NCI-H510A (cell line): ENCODE measurements at places on chromosomes 5 and 9.

DNA sequence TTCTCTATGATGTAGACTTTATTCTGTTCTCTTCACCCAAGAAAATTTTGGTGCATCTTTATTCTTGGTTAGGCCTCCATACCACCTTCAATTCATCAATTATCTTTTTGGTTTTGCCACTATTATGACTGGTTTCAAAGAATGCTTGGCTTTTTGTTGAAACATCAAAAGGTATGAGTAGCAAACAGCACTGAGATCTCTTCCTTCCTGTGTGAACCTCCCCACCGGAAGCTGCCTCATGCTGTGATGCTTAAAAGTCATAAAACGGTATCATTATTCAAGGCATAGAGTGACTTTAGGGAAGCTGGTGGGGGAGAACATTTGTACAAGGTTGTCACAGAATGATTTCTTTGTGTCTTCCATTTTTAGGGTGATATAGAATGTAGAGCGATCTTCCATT is 70.6 kb downstream of the IQGAP2 start:
- no peak for DNase-seq

DNA sequence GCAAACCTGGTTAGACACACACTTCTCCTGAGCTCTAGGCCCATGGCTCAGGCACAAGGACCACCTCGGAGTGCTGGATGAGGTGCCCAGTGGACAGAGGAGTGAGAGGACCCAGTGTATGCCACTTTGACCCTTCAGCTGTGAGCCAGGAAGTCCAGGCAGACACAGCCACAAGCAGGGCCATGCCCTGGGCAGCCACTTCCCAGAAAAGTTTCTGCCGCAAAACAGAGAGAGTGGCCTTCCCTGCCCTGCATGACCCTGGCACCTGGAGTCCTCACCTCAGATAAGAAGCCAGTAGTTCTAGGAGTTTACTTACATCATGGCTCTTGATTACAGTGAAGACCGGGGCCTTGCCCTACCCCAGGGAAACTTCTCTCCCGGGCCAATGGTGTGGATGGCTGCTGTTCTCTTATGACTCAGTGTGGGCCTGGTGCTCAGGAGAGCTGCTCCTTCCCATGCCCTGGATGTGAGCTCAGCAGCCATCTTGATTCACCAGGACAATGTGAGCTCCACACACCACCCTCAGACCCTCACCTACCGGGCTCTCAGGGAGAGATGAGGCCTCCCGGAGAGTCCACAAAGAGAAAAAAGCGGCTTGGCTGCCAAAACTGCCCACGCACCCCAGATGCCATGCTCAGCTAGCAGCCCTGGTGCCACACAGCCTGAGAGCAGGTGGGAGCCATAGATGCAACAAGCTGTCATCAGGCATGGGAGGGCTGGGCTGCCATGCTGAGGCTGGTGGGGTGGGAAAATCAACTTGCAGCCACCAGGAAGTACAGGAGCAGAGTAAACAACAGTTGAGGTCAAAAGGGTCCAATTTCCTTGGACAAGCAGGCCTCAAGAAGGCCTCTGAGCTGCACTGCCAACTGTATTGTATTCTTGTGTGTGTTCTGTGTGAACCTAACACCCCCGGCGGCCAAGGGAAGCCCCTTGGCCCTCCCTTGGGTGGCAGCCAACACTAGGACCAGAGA is 11.7 kb upstream of the IRF1 start:
- no peak for DNase-seq

- DNase-seq = no peak
Measured at GRCh38 chr9:129245276-129245675, 67.2 kb upstream of the IER5L start.

GRCh38 chr5:40735609-40736008 is 20.2 kb downstream of the TTC33 start:
- no peak for DNase-seq

GRCh38 chr5:158485047-158485446 is 614.7 kb downstream of the EBF1 start:
- no peak for DNase-seq

- no peak for DNase-seq
Measured at GRCh38 chr9:130171226-130172148, 717 bp upstream of the NCS1 start.

DNA sequence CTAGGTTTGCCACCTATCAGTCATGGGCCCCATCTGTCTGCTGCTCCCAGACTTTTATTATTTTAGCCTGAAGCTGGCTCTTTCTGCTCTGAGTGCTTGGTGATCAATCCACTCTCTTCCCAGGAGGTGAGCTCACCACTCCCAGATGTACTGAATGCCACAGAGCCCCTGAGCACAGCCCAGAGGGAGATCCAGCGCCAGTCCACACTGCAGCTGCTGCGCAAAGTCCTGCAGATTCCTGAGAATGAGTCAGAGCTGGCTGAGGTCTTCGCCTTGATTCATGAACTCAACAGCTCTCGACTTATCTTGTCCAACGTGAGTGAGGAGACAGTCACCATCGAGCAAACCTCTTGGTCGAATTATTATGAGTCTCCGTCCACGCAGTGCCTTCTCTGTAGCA is 36.0 kb downstream of the HMGXB3 start:
- DNase-seq = no peak

DNA sequence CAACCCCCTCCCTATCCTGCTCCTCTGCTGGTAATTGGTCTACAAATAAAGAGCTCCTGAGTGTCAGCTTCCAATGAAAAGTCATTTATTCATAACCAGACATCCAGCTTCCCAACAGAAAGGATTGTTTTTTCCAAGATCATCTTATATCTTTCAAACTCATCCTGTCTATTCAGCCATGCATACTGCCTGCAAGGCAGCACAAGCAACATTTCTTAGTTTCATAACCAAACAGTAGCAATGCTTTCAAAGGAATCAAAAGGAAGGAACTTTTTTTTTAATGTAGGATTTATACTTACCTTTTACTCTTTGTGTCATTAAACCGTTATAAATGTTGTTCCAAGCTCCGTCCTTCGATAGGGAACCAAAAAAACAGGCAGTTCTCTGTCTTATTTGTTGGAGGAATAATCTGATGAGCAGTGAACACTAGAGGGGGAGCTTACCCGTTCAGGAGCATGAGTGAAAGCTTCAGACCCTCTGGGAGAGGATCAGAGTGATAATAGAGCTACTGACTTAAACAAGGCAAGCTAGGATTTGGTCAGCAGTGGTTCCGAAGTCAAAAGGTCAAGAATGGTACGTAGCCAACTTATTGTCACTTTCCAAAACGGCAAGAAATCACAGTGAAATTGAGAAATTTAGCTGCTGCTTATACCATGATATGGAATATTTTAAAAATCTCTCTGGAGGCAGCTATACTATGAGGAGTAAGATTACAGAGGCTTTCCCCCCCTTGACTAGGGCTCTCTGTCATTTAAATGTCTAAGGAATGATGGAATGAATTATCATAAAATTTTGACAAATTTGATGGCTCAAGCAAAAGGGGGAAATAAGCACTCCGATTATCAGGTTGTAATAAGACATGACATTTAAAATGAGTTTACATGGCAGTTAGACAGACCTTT is 892.9 kb downstream of the NR2F1-AS1 start:
- DNase-seq = no peak

DNA sequence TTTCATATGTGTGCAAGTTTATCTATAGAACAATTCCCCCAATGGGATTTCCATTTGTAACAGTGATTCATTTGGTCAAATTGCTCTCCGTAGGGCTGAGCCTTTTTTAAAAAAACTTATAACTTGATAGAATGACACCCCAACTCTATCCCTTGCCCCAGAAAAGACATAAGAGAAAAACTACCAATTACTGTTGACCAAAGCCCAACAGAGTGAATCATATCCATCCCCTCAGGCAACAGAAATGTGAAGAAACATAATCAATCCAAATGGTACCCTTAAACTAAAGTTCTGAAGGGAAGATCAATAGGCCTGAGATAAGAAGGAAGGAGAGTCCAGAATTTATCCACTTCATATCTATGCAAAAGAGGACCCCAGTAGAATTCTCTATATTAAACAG is 17.8 kb downstream of the TICAM2 start:
- DNase-seq = no peak

DNA sequence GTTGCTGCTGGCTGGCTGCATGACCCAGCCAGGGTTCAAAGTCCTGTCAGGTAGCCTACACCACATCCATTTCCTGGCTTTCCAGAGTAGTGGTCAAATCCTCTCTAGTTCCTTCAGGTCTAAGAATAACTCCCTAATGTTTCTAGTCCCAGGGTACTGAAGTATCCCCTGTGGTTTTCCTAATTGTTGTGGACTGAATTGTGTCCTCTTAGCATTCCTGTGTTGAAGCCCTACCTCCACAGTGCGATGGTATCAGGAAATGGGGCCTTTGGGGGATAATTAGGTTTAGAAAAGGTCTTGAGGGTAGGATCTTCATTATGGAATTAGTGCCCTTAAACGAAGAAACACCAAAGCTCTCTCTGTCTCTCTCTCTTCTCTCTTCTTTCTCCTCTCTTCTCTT is 191.8 kb upstream of the CCNG1 start:
- no peak for DNase-seq

GRCh38 chr5:113194591-113194990 is 218.0 kb downstream of the DCP2 start:
- no peak for DNase-seq

GRCh38 chr9:109914280-109915027 is 134.5 kb downstream of the PALM2AKAP2 start:
- DNase-seq = no peak

- DNase-seq = no peak
Measured at GRCh38 chr9:16401701-16402100, 468.8 kb downstream of the BNC2 start.

DNA sequence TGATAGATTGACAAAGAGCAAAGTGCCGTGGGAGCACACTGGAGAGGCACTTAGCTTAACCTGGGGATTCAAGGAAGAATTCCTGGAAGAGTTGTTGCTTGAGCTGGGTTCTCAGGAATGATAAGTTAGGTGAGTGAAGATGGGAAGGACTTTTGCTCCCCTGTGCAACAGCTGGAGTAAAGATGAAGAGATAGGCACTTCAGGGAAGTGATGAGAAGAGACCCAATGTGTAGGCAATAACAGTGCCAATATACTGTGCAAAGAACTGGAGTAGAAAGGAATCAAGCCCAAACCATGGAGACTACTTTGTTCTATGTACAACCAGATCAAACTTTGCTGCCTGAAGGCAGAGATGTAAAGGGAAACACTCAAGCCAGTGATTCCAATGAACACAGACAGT is 92.2 kb downstream of the ADGRV1 start:
- no peak for DNase-seq

DNA sequence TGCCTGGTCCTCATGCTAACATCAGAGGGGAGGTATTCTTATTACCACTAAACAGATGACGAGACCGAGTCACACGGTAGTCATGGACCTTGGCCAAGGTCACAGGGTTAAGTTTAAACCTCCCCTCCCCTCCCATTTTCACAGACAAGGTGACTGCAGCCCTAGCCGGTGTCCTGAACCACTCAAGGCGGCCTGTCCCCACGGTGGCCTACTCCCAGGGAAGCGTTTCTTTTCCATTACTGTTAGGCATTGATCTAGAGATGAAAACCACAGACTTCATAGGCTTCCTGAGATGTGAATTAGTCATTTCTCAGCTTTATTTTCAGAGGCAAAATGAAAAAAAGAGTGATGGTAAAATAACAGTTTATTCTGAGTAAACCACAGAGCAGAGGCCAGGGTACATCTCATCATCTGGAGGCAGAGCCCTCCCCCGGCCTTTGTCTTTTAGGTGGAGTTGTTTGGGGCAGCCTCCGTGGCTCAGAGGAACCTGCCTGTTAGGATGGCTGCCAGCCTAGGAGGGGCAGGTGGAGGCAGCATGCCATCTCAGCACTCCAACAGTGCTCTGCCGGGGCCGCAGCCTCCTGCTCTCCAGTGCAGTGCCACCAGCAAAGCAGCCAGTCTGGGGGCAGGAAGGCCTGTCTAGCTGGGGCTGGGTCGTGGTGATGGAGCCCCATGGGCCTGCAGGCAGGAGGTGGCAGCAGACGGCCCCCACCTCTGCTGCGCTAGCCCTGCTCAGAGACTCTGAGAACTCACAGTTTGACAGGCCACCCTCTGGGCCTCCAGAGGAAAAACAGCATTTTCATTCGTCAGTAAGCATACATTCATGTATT is 71.2 kb downstream of the RAPGEF1 start:
- no peak for DNase-seq

DNA sequence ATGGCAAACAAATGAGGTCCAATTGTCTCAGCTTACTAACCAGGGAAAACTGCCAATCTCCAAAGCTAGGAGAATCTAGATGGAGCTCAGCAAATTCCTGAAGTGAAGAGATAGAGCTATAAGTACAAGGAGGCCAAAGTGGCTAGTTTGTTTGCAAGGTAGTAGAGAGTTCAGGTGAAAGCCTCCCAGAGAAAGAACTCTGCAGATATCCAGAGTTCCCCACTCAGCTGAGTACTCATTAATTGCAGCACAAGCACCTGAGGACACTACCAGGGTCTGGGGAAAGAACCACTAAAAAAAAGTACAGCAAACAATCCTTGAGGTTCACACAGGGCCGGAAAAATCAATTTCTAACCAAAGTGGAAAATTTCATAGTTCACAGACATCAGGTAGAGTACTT is 250.9 kb downstream of the TMEM232 start:
- no peak for DNase-seq

DNA sequence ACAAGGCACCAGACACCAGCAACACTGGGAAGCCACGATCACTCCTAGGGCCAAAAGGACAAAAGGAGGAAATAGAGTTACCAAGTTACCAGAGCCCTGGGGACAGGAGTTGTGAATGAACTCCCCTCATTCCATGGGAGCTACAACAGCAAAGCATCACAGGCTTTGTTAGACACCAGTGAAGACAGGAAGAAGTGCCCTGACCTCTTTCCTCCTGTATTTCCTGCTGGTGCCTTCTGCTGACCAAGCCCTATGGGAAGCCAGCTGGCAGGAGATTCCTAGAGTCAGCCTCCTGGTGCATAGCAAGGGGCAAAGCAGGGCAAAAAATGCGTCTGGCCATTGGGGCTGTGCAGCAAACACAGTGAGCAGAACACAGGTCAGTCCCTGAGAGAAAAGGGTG is 374.7 kb downstream of the ZSWIM6 start:
- no peak for DNase-seq

- no peak for DNase-seq
Measured at GRCh38 chr5:124280079-124280478, 466.4 kb downstream of the ZNF608 start.

GRCh38 chr9:104808035-104808614 is 44.2 kb downstream of the NIPSNAP3B start:
- no peak for DNase-seq

- no peak for DNase-seq
Measured at GRCh38 chr5:107213025-107213424, 457.7 kb downstream of the EFNA5 start.

GRCh38 chr5:143106174-143106573 is 297.3 kb downstream of the NR3C1 start:
- no peak for DNase-seq

DNA sequence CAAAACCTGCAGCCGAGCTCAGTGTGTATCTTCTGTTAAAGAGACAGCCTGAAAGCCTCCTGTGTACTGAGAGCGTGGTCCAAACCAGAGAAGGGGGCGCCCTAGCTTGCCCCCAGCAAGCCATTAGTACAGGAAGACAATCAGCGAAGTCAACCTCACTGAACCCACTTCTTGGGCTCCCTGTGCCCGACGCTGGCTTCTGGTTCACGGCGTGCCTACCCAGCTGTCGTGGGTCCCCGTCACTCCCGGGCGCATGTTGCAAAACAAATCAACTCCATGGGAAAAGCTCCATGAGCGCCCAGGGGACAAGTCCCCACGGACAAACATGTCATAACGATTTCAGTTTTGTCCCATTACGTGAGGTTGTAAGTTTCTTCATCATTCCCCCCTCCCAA is 326.9 kb downstream of the SH3GL2 start:
- no peak for DNase-seq

- no peak for DNase-seq
Measured at GRCh38 chr5:176730815-176731475, 79.4 kb upstream of the UNC5A start.

GRCh38 chr5:51377151-51378060 is 5.8 kb upstream of the ISL1 start:
- no peak for DNase-seq
